ENCODE measurements at places on chromosomes 3 and 15.

- no peak for DNase-seq
Observed at GRCh38 chr15:70264014-70264582, 166.4 kb upstream of the TLE3 start.

GRCh38 chr3:72597756-72598195 is 250.5 kb downstream of the SHQ1 start:
- no peak for DNase-seq

- DNase-seq, result no peak
Observed at GRCh38 chr3:177463863-177464262, 266.6 kb upstream of the TBL1XR1 start.

- no peak for DNase-seq
Observed at GRCh38 chr3:186213946-186214345, 105.1 kb upstream of the ETV5 start.

GRCh38 chr3:30184091-30184810 is 422.1 kb upstream of the TGFBR2 start:
- DNase-seq, result no peak

- DNase-seq, result no peak
Observed at GRCh38 chr15:49115062-49115461, 40.3 kb downstream of the COPS2 start.

DNA sequence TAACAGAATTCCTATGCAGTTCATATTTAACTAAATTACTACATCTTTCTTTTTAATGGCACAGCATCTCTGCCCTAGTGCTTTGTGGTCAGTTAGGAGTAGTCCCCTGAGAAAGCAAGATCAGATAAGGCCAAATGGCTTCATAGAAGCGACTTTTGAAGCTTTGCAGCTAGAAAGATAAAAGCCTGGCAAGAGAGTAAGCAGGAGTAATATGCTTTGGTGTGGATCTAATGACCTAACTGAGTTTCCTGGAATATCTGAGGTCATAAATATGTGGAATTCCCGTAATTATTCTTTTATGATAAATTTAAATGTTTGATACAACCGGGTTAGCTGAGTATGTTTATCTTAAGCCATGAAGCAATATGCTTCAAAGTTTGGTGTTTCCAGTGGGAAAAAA is 374.9 kb upstream of the LRRC3B start:
- no peak for DNase-seq

- no peak for DNase-seq
Observed at GRCh38 chr3:43792904-43793303, 102.2 kb downstream of the ABHD5 start.

GRCh38 chr3:123399653-123400052 is 49.2 kb downstream of the ADCY5 start:
- no peak for DNase-seq

DNA sequence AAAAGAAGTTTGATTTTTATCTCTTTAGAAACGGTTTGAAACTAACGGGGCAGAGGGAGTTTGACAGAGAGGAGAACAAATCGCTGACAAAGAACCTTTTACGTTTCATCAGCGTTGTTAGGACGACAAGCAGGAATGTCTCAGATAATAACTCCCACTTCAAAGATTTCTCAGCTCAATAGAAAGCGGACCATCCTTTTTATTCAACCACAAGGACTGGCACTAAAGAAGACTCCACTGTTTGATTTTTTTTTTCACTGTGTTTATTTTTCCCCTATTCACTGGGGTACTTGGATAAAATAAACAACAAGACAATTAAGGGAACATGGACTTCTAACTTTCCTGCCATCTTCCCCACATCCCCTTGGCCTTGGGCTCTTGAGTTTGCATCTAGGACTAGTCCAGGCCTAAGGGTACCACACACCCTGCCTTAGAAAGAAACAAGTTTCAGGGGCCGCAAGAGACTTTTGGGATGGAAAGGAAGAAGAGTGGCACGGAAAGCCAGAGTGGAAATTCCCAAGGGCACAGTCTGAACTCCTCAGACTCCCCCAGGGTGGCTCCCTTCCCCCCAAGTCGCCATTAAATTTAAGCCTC is 19.0 kb downstream of the ZIC4 start:
- DNase-seq, result no peak

GRCh38 chr15:80931721-80932512 is 57.7 kb downstream of the MESD start:
- no peak for DNase-seq

DNA sequence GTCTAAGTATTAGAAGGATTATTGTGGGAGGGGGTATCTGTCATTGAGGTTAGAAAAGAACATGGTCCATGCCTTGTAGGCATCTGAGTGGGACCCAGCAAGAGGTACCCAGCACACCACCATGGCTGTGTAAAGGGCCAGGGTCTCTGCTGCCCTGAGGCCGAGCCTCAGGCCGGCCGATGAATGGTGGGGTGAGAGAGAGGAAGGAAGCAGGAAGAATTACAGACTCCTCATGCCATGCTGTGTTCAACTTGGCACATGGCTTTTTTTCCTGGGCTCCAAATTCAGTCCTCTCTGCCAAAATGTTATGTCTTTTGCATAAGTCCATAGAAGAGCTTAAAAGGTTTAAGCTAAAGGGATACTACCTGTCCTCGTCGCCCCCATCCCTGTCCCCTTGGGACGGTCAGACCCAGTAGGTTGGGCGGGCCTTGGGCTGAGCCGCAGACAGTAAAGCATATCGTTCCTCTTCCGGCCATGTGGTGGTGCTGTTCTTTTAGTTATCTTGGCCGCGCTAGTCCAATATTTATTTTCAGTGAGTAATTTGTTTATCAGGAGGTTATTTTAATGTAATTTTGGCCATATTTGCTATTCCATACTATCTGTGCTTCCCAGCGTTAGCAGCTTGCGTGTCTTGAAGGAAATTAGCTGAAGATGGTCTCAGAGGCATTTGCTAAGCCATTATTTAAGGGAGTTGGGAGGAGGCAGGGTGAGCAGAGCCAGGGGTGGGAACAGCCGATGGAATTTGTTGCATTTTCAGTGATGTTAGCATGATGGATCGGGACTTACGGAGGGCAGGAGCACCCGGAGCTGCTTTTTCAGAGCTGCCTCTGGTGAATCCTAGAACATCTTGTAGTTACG is 152.4 kb downstream of the AGBL1 start:
- peak; percentile 17 for DNase-seq

GRCh38 chr3:112056451-112056929 is 22.0 kb downstream of the TMPRSS7 start:
- DNase-seq, result no peak

GRCh38 chr15:27082526-27082925 is 111.5 kb downstream of the GABRG3 start:
- no peak for DNase-seq

GRCh38 chr15:97235611-97235985 is 724.9 kb upstream of the ARRDC4 start:
- DNase-seq, result no peak

GRCh38 chr15:58214591-58215340 is 76.6 kb downstream of the AQP9 start:
- DNase-seq, result no peak

DNA sequence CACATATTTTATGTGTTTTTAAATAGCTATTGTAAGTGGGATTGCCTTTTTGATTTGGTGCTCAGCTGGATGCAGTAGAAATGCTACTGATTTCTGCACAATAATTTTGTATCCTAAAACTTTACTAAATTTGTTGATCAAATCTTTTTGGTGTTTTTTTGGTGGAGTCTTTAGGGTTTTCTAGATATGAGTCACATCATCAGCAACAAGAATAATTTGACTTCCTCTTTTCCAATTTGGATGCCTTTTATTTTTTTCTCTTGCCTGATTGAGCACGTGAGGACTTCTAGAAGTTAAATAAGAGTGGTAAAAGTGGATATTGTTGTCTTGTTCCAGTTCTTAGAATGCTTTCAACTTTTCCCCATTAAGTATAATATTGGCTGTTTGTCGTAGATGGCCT is 51.3 kb downstream of the TLNRD1 start:
- no peak for DNase-seq

GRCh38 chr3:30292192-30292893 is 314.1 kb upstream of the TGFBR2 start:
- DNase-seq, result no peak

- no peak for DNase-seq
Observed at GRCh38 chr15:96891046-96891445, 560.5 kb downstream of the NR2F2 start.

- DNase-seq, result no peak
Observed at GRCh38 chr15:71821547-71822129, 11.3 kb downstream of the NR2E3 start.

All from CD4-positive, alpha-beta T cell treated with Interleukin-6 at 100 ng/mL for 8 hours (primary cell).